ENCODE measurements at places on chromosomes 13 and 19.
A peak's percentile ranks its signal among the peaks of the same experiment; 100 is the strongest.

- DNase-seq = no peak
These were observed 1193.8 kb downstream of the SLITRK1 start for GRCh38 chr13:82688400-82688994.

GRCh38 chr19:728011-728410 lies 19.3 kb downstream of the PALM start:
- DNase-seq = peak; percentile 67

DNA sequence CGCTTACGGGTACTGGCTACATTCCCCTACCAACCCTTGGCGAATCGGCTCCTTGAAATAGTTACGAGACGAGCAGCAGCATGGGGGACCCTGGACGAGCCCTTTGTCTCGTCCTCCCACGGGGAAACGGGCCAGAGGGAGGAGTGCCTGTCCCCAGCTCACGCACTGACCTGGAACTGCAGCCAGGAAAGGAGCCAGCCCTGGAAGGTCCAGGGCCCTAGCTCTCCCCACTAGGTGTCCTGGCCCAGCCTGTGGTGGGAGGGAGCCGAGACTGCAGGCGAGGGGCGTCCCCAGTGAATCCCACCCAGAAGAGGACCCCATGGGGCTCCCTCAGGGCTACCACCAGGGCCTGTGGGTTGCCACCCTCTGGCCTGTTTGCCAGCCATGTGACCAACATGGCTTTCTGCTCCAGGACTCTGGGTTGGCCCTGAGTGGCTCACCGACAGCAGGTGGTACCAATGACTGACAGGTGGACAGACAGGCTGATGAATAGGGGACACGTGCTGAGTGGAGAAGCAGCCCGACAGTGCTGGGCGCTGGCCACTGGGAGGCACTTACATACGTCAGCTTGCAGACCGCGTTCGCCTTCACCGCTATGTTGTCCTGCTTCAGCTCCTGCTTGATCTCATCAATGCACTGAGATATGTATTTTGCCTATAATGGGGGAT lies 13.2 kb downstream of the AP3D1 start:
- peak; percentile 47 for DNase-seq

- DNase-seq = no peak
These were observed 12.7 kb upstream of the EFNB2 start for GRCh38 chr13:106548064-106548696.

DNA sequence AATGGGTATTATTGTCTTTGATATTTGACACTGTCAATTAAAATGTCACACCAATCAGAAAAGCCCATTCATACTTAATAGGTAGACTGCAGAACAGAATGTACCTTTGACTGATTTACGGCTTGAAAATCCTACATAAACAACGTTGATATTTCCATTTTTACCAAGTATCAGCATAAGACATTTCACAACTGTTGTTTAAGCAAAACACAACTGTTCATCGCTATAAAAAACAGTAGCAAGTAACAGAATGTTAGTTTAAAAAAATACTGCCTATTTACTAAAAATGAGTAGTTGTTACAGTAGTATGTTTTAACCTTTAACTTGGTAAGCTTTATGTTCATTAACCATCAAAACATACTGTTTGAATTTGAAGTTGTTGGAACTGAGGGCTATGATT lies 1096.6 kb downstream of the PCDH17 start:
- no peak for DNase-seq

DNA sequence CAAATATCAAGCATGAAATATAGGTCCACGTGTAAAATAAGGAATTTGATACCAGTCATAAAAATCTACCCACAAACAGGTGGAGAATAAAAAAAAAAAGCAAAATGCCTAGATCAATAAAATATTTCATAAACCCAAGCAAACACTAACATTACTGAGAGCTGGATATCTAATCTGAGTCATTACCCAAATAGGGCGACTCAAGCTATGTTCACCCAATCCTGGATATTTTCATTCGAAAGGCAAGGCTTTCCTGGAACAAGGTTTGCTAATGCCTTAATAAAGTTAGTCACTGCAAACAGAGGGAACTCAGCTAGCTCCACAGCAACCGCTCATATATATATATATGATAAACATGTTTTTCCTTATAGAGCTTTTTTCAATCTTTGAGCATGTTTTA lies 33.5 kb upstream of the TM9SF2 start:
- no peak for DNase-seq

DNA sequence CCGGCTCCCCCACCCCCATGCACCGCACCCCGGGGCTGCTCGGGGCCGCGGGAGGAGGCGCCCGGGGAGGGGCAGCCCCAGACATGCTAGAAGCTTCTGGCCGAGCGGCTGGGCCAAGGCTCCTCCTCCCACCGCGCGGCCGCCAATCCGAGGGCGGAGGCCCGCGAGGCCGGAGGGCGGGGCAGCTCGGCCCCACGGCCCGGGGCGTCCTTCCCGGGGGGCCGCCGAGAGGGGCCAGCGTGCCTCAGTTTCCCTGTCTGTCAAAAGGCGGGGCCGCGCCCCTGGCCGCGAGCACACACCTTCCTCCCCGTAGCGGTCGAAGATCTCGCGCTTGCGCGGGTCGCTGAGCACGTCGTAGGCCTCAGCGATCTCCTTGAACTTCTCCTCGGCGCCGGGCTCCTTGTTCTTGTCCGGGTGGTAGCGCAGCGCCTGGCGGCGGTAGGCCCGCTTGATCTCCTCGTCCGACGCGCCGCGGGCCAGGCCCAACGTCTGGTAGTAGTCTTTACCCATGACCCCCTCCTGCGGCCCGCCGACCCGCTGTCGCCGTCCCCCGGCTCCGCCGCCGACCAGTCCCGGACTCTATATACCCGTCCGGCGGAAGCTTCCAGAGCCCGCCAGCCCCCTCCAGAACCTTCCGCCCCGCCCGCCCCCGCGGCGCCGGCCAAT lies at the start of gene DNAJB1:
Gene DNAJB1, minus strand, starts transcription at position 558 of the 666 bp plus-strand sequence. Its CDS starts 48 bp downstream, at position 510.
- peak; percentile 91 for DNase-seq

GRCh38 chr19:18417250-18418028 lies 1.8 kb upstream of the SSBP4 start:
- DNase-seq = peak; percentile 68

DNA sequence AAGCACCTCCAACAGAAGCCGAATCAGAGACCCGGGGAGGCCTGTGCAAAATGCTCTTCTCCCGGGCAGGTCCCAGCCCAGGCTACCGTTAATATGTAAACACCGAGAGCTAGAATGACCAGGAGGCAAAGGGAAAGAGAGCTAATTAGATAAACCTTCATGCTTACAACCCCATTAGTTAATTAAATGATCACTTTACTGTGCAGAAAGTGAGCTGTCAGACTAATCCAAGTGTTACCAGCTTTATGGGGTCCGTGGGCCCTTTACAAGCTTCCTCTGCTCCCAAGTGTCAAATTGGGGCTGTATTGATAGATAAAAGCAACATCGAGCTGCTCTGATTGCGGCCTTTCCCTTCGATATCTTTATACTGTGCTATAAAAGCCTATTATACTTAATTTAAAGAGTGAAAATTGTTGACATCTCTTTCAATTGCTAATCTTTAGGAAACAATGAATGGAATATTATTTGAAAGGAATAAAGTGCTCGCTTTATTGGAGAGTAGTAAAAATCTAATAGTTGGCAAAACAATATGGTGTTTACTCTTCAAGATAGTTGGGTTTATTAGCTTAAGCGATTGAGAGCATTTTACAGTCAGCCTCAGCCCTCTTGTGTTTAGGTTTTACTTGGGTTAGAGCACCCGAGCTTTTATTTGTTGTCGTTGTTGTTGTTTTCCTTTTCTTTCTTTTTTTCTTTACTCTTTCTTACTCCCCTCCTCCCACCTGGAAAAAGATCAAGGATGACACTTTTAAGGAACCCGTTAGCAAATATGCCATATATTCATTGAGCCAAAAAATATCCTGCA lies 189.3 kb upstream of the GPR12 start:
- DNase-seq = no peak

GRCh38 chr19:13765395-13766094 lies 1.2 kb downstream of the MRI1 start:
- no peak for DNase-seq

DNA sequence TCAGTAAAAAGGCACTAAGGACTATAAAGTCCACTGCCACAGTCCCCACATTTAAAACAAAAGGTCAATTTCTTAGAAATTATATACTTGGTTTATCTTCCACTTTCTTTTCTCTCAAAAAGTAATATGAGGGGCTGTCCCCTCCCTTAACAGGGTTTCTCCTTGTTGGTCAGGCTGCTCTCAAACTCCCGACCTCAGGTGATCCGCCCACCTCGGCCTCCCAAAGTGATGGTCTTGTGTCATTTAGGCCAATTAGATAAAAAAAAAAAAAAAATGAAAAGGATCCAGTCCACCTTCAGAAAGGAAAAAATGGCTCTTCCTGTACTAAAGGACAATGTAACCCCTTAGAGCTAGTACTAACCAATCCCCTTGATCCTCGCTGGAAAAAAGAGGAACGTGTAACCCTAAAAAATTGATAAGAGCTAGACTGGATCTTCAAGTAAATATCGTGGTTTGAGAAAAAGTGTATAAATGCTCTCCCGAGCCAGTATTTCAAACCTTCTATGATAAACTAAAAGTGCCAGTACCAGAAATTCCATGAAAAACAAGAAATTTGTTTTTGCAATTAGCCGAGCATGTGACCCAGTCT lies 9.0 kb upstream of the CD70 start:
- DNase-seq = no peak

- no peak for DNase-seq
These were observed 332.2 kb downstream of the MYO16 start for GRCh38 chr13:108961542-108962125.
